Thymus (tissue), 14 donors: ENCODE measurements at places on chromosomes 1 and 21.

DNA sequence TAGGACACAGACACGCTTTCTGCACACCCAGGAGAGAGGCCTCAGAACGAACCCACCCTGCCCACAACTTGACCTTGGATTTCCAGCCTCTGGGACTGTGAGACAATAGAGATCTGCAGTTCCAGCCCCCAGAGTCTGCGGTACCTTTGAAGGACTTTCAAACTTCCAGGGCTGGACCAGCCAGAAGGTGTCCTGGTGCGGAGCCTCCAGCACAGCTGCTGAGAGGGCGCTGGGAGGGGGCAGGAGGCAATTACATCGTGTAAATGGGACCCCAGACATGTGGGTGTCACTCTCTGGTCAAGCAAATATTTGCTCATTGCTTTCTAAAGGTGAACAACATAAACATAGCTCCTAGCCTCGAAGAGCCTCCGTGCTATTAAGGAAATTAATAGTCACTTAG, 58.7 kb upstream of the ACTRT2 start:
- no peak for DNase-seq

DNA sequence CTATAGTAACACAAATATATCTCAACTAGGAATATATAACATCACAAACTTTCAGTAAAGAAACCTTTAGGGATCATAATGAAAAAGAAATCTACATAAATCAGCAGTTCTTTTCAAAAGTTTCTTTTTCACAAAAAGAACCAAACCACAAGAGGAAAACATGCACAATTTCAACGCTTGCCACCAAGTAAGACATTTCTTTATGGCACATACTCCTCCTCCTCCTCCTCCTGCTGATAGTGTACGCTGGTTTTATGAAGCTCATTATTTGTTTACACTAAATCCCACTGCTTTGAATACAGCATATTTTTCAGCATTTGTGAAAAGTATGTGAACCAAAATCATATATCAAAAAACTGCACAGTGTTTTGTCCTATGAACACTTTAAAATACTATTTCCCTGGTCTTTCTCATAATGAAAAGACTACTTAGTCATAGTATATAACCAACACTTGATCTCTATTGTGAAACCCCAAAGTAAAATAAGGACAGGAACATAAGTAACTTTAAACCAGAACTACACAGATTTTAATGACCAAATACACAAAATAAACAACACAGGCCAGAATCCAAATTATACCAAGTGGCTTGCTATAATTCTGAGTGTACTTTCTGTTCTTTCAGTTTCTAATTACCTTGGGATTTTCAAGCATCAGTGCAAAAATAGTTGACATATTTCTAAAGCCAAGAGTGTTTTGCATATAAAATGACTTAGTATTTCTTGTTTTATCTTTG, 184.2 kb downstream of the EIF4G3 start:
- no peak for DNase-seq

DNA sequence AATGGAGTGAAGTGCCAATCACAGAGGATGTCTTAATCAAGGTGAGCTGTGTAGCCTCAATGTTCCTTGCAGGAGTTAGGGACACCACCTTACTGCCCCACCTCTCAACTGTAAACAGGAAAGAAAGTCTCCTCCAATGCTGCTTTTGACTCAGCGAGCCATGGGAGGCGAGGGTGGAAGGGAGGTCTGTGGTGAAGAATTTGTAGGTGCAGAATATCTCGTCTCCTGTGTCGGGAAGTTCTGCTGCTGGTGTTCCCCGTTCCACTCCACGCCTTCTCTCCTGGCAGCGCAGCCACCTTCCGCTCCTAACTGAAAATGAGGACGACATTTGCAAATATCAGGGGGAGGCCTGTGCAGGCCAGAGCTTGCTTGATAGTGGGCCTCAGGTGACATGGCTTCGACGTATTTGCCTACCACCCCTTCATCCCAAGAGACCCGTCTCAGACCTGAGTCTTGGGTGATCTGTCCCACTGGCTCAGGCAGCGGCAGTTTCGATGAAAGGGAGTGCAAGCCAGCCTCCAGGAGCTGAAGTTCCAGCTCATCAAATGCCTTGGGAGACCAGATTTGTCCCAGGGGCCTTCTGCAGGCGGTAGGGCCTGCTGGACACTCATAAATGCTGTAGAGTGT, 368.3 kb upstream of the C1orf174 start:
- no peak for DNase-seq

- DNase-seq: no peak
Measured at GRCh38 chr1:209783386-209783785, 973 bp downstream of the C1orf74 start.

GRCh38 chr21:30710499-30710898, 8.1 kb downstream of the KRTAP21-3 start:
- no peak for DNase-seq

- DNase-seq: no peak
Measured at GRCh38 chr1:43043695-43044094, 85.0 kb upstream of the SLC2A1 start.

- no peak for DNase-seq
Measured at GRCh38 chr1:39646232-39647081, 7.0 kb upstream of the HEYL start.

DNA sequence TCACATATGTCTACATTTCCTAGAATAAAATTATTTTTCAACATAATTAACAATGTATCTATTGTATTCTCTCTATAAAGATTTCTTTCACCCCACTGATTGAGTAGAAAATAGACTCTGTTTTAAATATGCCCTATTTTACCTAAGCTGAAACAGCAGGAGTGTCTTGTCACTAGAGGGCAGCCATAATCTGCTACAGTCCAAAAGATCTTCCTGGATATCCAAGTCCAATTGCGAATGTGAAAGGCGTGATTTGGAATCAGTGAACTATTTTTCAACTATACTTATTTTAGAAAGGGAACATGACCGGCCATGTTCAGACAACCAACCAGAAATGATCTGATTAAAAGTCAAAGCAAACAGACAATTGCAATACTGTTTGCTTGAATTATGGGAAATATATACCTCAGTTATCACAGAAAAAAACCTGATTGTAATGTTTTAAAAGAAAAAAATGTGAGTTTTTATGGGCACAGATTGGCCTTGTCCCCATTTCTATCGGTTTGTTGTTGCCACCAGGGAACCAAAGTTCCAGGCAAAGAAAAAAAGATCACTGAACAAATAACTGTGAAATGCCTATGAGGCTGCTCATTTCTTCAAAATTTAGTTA, 1211.0 kb upstream of the ADGRL4 start:
- DNase-seq: no peak

DNA sequence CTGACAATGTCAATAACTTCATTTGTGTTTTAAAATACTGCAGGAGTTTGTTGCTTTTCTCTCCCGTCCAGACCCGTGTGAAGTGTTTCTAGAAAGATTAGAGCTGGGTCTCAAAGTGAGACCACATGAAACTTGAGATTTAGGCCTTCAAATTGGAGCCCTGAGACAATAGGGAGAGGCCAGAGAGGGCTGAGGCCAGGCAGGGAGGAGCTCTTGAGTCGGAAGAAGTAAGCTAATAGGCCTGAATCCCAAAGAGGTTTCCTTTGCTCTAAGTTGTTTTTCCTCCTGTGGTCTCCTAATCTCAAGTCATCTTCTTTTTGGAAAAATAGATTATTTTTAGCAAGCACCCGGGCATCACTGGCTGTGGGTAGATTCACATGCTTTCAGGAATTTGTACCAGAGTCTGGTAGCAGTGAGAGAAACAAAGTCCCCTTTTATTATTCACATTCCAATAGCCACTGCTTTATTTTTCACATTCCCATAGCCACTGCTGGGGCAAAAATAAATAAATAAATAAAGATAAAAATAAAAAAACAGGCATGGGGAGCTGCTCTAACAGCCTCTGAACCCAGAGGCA, 25.6 kb downstream of the CD244 start:
- DNase-seq: peak; percentile 34

GRCh38 chr1:62415687-62416086, 21.2 kb upstream of the USP1 start:
- DNase-seq: no peak

DNA sequence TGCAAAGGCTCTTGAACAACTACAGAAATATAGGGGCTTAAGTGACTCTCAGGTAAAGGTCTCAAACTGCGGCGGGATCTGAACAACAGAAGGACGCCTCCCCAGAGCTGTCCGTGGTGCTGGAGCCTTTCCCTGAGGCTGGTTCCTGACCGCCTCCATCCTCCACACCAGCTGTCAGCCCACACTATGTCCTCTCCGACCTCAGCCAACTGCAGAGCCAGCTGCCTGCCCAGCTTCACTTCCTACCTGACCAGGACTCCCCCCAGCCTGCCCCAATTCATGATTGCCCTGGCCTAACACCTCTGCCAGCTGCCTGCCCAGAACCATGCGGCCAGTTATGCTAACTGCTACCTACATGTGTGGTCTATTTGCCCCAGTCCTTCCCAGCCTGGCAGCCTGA, 63.6 kb upstream of the ZC3H12A start:
- no peak for DNase-seq

DNA sequence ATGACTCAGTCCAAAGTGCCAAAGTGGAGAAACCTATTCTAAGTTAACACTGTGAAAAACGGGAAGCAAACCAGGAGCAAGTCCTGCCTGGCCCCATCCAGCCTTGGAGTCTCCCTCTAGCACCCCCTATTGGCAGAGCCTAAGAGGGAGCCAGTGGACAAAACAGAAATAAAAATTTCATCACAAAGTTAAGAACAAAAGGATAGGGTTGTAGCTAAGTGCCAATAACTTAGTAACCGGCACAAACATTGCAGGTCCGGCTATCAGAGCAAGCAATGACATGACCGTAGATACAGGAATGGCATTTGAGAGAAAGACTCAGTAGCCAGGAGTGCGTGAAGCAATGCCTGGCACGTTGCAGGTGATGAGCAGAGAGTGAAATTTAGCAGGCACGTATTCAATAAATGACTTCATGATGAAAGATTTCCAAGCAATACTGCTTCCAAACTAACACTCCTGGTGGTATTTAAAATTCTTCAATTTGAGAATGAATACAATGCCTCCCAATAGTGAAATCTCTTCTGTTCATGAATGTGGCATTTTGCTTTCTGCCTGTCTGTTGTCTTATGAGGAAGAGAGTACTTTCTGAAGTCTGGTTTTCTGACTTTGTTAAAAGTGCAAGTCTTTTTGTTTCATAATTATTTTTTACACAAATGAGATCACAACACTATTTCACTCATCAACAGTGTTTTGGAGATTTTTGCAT, 391.0 kb downstream of the OMA1 start:
- DNase-seq: no peak

- no peak for DNase-seq
Measured at GRCh38 chr1:15933684-15934083, 42.2 kb downstream of the ZBTB17 start.

GRCh38 chr1:98289311-98289710, 368.5 kb upstream of the DPYD start:
- no peak for DNase-seq

DNA sequence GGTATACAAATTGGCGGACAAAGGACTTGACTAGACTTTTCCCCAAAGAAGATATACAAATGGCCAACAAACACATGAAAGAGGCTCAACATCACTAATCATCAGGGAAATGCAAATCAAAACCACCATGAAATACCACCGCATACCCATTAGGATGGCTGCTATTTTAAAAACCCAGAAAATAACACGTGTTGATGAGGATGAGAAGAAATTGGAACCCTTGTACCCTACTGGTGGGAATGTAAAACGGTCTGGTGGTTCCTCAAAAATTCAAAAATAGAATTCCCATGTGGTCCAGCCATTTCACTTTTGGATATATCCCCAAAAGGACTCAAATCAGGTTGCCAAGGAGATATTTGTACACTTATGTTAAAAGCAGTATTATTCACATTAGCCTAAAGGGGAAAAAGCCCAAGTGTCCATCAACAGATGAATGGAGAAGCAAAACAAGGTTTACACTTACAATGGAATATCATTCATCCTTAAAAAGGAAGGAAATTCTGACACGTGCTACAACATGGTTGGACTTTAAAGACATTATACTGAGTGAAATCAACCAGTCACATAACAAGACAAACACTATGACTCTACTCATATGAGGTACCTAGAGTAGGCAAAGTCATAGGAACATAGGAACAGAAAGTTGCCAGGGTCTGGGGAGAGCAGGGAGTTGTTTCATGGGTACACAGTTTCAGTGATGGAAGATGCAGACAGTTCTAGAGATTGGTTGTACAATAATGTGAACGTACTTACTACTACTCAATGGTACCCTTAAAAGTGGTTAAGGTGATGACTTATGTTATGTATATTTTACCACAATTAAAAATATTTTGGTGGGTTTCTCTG, 17.0 kb downstream of the CD34 start:
- DNase-seq: no peak

GRCh38 chr1:2535981-2536380, 5.9 kb upstream of the HES5 start:
- no peak for DNase-seq

DNA sequence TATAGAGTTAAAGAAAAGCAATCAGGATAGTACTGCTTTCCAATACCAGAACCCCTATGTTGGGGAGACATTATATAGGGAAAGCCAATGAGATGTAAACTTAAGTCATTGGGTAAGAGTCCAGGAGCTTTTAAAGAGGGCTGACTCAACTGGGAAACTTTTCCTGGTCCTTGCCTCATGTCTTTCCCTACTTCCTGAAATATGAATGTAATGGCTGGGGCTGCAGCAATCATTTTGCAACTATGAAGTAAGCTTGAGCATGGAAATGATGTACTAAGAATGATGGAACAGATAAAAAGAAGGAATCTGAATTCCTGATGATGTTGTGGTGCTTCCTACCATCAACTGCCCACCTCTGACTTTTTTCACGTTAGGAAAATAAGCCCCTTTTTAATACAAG, 55.7 kb downstream of the WDR3 start:
- DNase-seq: no peak

GRCh38 chr1:41894101-41894807, 24.5 kb downstream of the HIVEP3 start:
- no peak for DNase-seq

- DNase-seq: no peak
Measured at GRCh38 chr1:10471411-10472219, 714 bp downstream of the DFFA start.

DNA sequence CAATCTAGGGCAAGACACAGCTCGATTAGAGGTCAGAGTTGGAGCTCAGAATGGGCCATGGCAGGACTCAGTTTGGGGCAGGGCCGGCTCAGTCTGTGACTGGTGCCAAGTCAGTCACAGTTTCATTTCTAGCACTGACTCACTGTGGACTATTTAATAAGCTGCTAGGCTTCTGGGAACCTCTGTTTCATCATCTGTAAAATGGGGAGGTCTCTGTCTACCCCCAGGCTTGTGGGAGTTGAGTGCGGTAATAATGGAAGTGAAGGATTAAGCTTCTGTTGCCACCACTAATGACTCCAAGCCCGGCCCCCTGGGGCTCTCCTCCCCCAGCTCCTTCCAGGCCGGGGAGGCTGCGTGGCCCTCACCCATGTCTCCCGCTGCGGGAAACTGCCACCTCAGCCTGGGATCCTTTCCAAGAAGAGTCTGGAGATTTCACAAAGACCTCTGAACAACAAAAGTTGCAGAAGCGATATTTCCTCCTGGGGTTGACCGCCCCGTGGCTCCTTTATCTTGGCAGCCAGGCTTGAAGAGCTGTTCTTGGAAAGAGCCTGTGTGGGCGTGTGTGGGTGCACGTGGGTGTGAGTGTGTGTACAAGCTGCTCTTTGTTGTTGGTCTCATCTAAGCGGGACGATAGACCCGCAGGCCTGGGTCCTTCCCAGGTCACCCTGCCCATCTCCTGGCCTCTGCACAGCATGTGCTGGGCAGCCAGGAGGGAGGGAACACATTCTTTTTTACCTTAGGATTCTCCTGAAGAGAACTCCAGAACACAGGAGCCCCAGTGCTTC, 29.1 kb downstream of the KNCN start:
- no peak for DNase-seq

GRCh38 chr1:226578946-226579578, 30.5 kb downstream of the STUM start:
- DNase-seq: no peak
